Naive thymus-derived CD8-positive, alpha-beta T cell (primary cell): ENCODE measurements at places on chromosomes 6 and 20.

- DNase-seq, result no peak
These were observed 83.3 kb downstream of the EPM2A start for GRCh38 chr6:145651988-145652387.

DNA sequence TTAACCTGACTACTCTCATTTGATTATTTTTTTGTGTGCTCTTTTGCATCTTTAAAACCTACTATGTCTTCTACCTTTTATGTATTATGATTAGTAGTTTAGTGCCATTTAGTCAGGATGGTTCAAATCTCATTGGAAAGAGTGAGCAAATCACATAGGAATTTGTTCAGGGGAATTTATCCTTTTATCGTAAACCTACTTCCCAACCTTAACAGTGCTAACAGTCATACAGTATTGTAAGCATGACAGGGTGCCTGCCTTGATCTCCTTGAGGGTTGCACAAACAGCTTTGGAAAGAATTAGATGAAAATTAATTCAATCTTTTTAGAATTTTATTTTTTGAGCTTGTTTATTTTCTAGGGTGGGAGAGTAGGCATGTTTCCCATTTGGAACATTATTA lies 18.3 kb downstream of the RNF8 start:
- no peak for DNase-seq

- DNase-seq, result no peak
These were observed 33.4 kb upstream of the SRPK1 start for GRCh38 chr6:35954333-35954732.

DNA sequence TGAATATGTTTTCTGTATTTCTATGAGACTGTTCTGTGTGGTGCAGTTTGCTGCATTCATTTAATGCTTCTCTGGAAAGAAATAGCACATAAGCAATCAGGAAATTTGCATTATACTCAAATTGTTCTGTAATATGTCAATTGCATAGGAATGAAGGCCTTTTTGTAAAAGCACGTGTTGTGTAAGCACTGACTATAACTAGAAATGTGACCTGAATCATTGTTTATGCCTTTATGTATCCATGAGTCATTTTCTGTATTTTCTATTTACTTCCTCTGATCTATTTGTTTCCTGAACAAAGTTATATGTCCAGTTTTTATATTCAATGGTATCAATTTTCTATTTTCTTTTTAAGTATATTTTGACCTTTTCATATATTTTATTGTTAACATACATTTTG lies 1455.3 kb downstream of the GRIK2 start:
- no peak for DNase-seq

DNA sequence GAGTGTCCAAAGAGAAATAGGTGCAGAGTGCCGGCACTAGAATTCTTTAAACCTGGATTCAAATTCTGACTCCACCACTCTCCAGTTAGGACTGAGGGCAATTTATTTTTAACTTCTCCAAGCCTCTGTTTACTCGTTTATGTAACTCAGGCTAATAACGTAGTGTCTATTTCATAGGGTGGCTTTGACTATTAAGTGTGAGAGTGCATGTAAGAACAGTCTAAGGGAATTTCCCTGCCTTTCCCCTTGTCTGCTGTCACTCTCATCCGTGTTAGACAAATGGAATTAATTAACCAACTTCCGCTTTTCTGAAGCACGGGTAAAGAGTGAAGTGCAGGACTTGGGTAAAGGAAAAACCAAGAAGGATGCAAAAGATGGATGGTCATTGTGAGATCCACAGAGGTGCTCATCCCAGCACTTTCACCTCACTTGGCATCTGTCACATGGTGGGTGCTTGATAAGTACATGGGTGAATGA lies 4.1 kb upstream of the ZKSCAN8 start:
- DNase-seq, result peak; percentile 35

DNA sequence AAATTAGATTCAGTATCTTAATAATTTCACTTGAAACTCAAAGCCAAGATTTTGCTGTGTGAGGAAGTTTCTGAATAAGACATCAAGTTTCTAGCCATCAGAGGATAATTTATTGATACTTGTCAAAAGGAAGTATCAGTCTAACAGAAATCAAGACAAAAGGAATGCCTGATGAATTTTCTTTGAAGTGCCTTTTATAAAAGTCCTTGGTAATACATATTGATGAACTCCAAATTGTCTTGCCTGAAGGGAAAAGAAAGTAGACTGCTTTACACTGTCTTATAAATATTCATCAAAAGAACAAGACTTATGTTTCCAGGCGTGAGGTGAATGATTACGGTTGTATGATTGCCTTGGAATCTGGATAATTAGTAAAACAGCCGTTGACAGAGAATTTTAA lies 986.0 kb upstream of the MAP3K7 start:
- no peak for DNase-seq
